ENCODE measurements at places on chromosomes 7 and 10.

GRCh38 chr7:43530553-43531410, 52.1 kb upstream of the STK17A start:
- DNase-seq: no peak

DNA sequence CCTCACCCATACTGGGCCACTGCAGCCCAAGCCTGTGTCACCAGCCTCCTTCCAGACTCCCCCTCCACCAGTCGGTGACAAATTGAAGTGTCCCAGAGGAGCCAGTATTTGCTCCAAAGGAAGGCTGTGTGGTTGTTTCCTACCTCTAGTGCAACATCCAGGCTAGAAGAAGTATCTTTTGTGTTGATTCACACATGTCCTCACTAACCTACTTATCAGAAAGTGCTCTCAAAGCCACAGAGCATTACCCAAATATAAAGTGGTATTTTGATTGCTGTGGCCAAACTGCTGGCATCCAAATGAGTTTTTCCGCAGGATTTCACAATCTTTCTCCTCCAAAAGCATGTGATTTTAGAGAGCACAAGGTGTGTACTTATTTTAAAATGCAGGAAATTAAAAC, 134.8 kb downstream of the CUL2 start:
- DNase-seq: no peak

GRCh38 chr7:89584896-89585295, 569.4 kb upstream of the STEAP1 start:
- DNase-seq: no peak

DNA sequence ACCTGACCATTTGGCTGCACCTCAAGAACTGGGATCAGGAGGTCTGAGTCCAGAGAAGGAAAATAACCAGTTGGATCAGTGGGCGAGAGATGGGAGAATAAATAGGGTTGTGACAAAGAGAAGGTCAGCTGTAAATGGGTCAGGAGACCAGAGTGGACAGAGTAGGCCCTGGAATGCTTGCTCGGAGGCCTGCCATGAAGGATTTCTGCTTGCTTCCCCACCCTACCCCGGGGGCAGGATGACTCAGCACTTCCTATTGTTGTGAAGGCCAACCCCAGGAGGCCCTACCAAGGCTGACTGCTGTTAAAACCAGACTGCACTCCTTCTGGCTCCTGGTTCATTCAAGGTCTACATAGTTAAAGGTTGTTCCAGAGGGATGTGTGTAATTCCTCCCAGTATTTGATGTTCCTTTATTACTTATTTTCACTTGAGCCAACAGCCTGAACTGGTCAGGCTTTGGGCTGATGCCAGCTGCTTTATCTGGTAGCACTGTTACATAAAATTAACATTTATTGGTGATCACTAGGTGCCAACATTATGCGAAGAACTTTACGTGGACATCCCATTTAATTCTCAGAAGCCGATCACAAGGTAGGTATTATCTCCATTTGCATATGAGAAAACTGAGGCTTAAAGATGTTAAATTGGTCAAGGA, 27.3 kb upstream of the IFRD1 start:
- peak; percentile 74 for DNase-seq

- DNase-seq: no peak
Observed at GRCh38 chr7:118575393-118575948, 351.0 kb downstream of the ANKRD7 start.

- no peak for DNase-seq
Observed at GRCh38 chr10:13765641-13766341, 179.0 kb downstream of the PRPF18 start.

GRCh38 chr10:28444031-28444430, 88.9 kb upstream of the WAC start:
- no peak for DNase-seq

- DNase-seq: no peak
Observed at GRCh38 chr7:16479591-16479990, 14.1 kb upstream of the SOSTDC1 start.

GRCh38 chr7:41459183-41459582, 243.7 kb downstream of the INHBA start:
- no peak for DNase-seq

DNA sequence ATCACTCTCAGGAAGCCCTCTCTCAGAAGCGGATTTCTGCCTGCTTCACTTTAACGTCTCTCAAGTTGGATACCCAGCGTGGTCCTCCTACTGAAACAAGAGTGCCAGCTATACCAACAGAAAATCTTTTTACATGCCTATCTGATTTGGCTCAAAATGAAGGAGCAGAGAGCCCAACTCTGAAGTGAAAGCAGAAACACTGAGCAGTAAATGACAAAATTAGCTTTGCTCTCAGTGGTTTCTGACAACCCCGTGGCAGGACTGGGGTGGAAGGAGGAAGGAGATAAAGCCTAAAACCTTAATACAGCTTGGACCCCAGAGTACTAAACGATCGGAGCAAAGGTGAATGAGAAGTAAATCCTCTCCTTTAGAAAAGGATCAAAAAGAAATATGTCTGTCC, 25.1 kb upstream of the GPR37 start:
- DNase-seq: no peak

Data from NCI-H1930 (cell line).